ENCODE measurements at places on chromosomes 2 and 18.

- no peak for DNase-seq
Measured at GRCh38 chr2:190994148-190994547, 19.8 kb downstream of the STAT1 start.

- no peak for DNase-seq
Measured at GRCh38 chr18:11883153-11883552, 25.0 kb downstream of the MPPE1 start.

DNA sequence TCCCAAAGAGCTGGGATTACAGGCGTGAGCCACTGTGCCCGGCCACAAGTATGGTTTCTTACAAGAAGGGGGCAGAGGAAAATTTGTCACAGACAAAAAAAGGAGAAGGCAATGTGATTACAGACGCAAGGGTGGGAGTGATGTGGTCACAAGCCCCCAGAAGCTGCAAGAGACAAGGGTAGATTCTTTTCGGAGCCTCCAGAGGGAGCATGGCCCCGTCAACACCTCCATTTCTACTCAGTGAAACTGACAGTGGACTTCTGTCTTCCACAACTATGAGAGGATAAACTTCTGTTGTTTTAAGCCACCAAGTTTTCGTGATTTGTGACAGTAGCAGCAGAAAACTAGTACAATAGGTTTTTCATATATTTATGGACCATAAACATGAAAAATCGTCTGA is 2.1 kb upstream of the TCF7L1 start:
- no peak for DNase-seq

- no peak for DNase-seq
Measured at GRCh38 chr2:8484502-8485283, 197.2 kb upstream of the ID2 start.

GRCh38 chr18:26022585-26022984 is 67.8 kb downstream of the SS18 start:
- DNase-seq: no peak

DNA sequence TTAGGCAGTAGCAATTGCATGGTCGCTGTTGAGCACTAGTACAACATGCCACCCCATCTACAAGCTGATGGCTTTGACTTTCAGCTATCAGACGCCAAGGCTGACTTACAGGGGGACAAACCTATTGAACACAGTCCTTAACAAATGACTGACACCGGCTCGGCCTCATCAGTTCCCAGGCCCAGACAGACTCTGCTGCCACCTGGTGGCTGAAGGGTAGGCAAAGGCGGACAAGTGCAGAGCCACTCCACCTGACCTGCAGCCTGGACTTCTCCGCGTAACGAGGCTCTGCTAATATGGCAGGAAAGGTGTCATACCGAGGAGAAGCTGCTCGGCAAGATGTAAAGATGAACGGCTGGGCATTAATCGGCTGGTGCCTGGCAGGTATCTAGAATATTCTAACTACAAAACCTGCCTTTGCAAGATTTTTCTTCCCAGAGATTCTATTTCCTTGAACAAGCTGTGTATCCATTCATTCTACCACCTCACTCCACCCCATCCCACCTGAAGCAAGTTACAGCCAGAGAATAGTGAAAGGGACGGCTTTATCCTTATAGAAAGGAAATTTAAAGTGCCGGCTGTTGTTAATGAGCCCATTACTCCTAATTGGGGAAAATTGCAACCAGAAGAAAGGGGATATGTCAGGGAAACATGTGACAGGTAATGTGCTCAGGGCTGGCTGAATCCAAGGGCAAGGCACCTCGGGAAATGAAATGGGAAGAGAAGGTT is 67.4 kb downstream of the STEAP3 start:
- peak; percentile 51 for DNase-seq

DNA sequence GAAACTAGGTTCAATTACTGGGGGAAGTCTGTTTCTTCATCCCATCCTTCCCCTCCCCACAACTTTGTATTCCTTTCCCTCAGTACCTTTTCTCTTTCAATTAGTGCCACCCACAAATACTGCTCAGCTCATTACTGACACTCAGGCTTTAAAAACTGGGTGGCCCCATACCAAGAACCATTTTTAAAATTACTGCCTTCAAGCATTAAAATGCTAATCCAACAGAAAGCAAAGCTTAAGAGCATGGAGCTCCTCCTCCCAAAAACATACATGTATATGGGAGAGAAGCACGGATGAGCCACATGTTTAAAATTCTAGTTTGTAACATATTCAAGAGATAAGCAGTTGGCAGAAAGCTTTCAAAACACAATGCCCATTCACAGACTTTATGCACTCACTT is 44.0 kb downstream of the IRS1 start:
- DNase-seq: no peak

- DNase-seq: peak; percentile 14
Measured at GRCh38 chr2:68196120-68196716, 38.5 kb downstream of the PNO1 start.

DNA sequence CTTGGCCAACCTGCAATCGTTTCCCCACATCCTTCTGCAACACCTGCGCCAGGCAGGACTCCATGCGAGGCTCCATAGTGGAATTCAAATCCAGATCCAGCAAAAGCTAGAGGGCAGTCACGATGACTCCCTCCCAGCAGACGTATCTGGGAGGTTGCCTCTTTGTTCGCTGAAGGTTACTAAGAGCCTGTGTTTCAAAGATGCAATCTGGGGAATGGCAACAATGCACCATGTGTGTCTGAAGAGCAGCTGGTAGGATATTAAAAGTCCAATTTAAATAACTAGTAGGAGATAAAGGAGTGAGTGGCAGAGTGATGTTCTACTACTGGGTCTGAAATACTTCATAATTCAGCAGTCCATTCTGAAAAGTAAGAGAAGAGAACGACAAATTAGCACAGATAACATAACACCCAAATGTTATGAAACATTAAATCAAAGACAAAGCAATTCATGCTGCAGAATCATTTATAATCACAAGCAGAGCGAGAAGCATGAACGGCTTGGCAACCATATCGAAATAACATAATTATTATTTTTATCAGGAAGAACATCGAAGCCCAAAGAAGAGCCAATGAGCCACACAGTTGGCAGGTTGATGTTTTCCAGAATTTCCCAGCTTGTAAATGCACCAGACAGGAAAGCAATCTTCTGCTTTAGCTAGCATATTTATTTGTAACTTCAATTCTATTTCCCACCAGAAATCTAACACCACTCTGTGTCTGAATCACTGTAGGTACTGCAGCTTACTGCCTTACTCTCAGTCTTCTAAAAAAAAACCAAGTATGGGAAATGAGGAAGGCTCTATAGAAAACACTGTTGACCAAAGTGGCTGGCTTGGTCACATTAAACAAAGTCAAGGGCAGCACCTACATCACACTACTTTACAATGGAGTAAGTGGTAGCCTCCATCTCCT is 43.2 kb downstream of the CLASP1 start:
- DNase-seq: no peak
